ENCODE measurements at places on chromosomes 12 and 14.

- DNase-seq = no peak
These were observed 199.5 kb upstream of the DCN start for GRCh38 chr12:91382081-91382543.

DNA sequence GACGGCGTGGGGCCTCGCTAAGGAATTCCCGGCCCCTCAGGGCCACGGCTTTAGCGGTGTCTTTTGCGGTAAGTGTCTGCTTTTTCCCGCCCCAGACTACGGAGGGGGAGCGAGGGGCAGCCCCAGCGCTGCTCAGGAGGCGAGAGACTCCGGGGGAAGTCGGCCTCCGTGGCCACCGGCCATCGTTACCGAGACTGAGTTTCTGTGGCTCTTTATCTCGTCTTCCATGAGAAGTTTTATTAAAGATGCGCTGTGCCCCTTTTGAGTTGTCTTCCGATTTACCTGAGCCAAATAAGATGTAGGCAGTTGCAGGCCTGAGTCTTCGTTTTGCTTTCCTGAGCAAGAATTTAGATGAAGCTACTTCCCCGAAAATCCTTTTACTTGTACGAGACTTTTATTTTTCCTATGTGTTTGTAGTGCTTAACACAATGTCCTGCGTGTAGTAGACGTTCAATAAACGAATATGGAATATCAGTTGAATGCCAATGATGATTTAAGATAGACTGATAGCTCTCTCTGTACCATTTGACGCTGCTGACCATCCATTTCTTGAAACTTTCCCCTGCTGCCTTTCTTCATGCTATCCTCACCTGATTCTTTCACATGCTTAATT is 462 bp downstream of the SRP54 start:
- DNase-seq = no peak

GRCh38 chr12:2306735-2307134 is 253.9 kb downstream of the CACNA1C start:
- no peak for DNase-seq

DNA sequence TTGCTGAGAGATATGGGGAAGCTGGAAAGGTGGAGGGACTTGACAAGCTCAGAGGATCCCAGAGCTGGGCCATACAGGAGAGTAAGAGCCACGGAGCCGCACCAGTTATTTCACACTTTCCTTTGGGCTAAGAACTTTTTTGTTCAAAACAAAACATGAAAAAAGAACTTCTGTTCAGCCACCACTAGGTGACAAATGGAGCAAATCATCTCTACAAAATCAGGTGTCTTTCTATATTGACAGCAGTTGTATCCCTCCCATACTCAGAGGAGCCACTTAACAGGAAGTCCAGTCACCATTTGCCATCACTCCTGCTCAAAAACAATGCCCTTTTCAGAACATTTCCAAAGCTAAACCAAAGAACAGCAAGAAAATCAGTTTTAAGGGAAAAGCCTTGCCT is 70.3 kb upstream of the DBX2 start:
- no peak for DNase-seq

GRCh38 chr12:53232646-53233461 is 845 bp upstream of the RARG start:
- no peak for DNase-seq

DNA sequence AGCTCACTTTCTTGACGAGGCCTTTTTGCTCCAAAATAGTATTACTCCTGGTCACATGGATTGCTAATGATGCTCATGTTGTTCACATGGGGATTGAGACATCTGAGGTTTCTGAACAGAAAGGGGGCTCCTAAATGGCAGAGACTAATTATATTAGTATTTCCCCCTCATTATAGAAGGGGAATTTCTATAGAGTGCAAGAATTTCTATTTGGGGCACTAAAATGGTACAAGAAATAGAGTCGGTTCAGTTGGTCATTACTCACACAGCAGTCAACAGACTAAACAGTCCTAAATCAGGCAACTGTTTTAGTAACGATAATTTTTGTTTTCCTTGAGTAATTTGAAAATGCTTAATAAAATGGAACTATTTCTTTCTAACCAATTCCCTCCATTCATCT is 108.9 kb downstream of the DACT1 start:
- DNase-seq = no peak

DNA sequence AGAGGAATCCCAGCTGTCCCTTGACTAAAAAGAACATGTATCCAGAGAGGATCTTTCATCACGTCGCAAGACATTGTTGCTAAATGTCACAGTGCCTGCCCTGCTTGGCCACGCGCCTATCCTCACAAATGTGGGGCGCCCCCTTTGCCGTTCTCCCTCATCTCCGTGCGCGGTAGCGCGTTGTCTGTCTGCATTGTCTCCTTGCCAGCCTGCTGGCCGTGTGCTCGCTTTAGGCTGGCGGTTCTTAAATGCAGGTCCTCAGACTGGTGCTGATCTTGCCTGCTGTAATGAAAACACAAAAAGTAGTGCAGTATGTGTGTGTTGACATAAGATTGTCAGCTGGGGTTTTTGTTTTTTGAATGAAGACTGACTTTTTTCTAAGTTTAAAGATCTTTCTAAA is 198.2 kb upstream of the RGS6 start:
- DNase-seq = no peak

DNA sequence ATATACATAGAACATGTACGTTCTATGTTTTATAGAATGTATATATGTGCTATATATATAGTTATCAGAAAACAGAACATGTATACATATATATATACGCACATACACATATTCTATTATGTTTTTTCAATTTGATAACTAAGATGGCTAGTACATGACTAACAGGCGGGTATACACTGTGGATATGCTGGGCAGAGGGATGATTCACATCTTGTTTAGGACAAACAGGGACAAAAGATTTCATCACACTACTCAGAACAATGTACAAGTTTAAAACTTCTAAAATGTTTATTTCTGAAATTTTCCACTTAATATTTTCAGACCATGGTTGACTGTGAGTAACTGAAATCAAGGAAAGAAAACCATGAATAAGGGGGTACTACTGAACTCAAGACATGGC is 17.4 kb downstream of the TIMELESS start:
- no peak for DNase-seq

DNA sequence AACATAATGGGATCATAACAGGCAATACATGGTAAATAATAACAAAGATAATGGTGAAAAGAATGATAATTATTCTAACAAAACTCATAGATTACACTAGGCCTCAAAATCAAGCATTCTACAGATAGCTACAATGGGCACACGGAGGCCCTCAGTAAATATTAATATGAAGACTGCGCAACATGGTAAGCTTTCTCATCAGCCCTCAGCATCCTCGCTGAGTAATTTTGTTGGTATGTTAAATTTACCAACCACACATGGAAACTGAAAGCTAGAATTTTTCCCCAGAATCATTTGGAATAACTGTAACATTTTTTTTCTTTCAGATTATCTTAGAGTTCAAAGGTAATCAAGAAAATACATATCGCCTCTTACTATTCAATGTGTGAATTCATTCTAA is 74.2 kb upstream of the PYGL start:
- DNase-seq = no peak

- DNase-seq = no peak
These were observed 499 bp upstream of the PRKAG1 start for GRCh38 chr12:49019120-49019430.

All from GM04503 (cell line).